IPS-NIHi11 (cell line): ENCODE measurements at places on chromosomes 7 and 10.

- DNase-seq = no peak
Measured at GRCh38 chr10:30476511-30477155, 42.6 kb downstream of the MAP3K8 start.

DNA sequence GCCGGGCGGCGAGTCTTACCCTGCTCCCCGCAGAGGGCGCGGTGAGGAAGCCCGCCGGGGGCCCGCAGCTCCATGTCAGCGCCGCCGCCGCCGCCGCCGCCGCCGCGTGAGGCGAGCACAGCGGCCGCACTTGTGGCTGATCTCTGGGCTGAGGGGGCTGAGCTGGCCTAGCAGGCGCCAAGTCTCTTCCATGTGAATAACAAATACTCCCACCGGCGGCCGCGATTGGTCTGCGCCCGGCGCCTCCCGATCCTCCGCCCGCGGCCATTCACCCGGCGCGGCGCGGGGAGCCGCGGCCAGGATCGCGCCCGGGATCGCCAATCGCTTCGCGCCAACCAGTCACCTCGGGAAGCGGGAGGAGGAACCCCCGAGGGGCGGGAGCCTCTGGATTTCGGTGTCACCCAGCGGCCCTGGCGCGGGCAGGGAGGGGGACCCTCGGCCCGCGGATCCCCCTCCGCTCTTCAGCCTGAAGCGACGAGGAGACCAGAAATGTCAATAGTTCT lies at the start of gene GRM8:
GRM8 (minus strand) TSS at position 164 of the 503 bp plus-strand sequence.
- DNase-seq = peak; percentile 87

GRCh38 chr10:53463539-53463938 lies 691.0 kb upstream of the MBL2 start:
- DNase-seq = no peak

DNA sequence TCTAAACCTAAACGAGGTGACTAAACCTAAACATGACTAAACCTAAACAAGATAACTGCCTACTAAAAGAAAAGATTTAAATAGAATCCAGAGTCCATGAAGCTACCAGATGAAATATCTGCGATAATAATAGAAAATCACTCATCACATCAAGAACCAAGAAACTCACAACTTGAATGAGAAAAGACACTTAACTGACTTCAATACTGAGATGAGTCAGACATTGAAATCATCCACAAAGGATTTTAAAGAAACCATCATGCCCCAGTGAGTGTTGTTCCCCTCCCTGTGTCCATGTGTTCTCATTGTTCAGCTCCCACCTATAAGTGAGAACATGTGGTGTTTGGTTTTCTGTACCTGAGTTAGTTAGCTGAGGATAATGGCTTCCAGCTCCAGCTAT lies 416.0 kb downstream of the CALN1 start:
- no peak for DNase-seq

- DNase-seq = peak; percentile 33
Measured at GRCh38 chr10:3180355-3181025, 7.9 kb upstream of the PITRM1 start.

GRCh38 chr7:68438016-68438415 lies 1160.3 kb upstream of the AUTS2 start:
- DNase-seq = no peak

- peak; percentile 83 for DNase-seq
Measured at GRCh38 chr10:11270135-11270857, 252.6 kb downstream of the CELF2 start.

DNA sequence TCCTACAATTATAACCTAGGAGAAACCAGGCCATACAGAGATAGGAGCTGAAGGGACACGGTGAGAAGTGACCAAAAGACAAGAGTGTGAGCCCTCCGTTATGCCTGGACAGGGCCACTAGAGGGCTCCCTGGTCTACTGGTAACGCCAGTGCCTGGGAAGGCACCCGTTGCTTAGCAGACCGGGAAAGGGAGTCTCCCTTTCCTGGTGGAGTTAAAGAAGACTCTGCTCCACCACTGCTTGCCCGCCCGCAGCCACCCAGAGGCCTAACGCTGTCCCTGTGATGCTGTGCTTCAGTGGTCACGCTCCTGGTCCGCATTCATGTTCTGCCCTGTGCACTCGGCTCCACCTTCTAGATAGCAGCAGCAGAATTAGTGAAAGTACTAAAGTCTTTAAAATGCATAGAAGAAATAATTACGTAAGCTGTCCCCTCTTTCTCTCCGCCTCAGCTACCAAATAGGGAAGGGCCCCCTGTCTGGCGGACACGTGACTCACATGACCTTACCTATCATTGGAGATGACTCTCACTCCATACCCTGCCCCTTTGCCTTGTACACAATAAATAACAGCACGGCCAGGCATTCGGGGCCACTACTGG lies 34.8 kb downstream of the GRID2IP start:
- DNase-seq = peak; percentile 78

DNA sequence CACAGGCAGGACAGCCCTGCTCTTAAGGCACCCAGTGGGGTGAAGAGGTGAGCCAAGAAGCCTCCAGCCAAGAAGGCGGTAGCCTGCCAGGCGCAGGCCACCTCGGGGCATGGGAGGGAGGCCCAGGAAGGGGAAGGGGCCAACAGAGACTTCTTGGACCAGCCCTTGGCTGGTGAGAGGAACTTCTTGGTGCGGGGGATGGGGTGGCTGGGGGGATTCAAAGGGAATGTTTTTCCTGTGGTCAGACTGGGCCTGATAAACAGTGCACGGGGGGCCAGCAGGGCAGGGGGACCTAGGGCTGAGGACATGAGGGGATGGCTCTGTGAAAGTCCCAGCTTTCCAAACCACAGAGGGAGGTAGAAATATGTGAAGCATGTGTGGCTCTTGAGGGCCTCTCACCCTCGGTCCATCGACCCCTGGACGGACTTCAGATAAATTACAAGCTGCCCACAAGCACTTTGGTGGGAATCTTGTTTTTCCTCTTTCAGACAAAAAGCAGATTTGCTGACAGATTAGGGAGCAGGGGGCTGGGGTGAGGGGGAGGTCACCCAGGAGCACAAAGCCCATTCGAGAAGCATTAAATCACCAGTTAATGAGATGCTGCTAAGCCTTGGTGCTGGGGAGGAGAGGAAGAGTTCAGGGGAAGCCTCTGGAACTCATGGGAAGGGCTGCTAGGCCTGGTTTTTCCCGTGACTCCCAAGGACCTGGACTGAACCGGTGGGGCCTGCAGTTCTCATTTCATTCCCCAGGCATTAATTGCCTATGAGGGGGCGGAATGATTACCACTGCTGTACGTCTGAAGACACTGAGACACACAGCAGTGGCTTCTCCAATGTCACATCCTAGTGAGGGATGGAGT lies 11.3 kb downstream of the CRYGN start:
- DNase-seq = peak; percentile 70

DNA sequence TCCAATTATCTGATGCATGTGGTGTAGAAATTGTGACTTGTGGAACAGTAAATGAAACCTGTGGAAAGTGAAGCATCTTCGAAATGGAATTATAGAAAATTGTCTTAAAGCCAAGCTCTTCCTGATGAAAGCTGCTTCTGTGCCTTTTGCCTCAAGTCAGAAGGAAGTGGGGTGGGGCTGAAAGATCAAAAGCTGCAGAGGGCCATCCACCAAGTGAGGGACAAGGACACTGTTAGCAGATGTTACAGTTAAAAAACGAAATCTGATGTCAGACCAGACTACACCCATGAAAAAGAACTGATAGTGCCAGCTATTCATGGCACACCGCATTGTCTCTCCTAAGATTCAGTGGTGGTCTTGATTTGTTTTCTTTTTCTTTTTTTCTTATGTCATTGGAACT lies 23.8 kb upstream of the WASL start:
- DNase-seq = no peak

GRCh38 chr10:15719899-15720634 lies at the start of gene ITGA8:
ITGA8 (minus strand) TSS chr10:15719922; CDS start chr10:15719771, 151 bp downstream.
- peak; percentile 66 for DNase-seq

- DNase-seq = no peak
Measured at GRCh38 chr7:76505168-76506080, 4.9 kb upstream of the UPK3B start.

DNA sequence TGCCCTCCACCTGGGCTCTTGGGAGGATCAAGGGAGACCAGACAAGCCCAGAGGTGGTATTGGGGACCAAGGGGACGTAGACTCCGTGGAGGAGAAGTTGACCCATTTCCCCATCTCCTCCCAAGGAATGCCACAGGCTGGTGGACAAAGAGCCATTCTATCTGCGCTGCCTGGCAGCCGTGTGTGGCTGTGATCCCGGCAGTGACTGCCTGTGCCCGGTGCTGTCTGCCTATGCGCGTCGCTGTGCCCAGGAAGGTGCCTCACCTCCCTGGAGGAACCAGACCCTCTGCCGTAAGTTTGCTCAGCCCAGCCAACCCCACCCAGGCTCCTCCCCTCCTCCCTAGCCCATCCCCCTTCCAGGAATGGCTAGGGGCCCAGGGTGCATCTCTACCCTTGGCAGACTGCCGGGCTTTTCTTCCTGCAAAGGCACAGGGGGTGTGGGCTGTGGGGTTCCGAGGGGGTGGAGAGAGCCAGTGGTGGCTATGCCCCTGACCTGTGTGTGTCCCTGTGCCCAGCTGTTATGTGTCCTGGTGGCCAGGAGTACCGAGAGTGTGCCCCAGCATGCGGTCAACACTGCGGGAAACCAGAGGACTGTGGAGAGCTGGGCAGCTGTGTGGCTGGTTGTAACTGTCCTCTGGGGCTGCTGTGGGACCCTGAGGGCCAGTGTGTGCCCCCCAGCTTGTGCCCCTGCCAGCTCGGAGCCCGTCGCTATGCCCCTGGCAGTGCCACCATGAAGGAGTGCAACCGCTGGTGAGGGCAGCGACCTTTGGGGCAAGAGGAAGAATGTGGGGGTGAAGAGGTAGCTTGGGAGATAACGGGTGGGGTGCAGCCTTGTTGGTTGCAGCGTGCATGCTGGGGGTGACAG lies 10.2 kb upstream of the ZNF467 start:
- peak; percentile 66 for DNase-seq

- no peak for DNase-seq
Measured at GRCh38 chr7:138563808-138564207, 103.7 kb downstream of the TRIM24 start.

DNA sequence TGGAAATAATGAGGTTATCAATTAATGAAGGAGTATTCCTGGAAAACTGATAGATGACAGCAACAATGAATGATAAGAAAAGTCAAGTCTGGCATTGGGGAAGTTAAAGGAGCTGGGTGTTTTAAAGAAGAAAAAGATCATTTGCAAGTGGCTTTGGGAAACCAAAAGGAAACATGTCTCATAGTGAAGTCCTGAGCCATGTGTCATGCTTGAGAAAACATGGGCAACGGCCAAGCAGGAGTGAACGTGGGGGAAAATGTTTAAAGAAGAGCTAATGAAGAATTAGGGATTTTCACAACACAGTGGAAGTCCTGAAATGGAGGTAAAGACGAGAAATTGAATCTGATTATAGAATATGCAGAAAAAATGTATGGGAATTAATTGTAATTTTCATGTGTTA lies 1383.2 kb upstream of the CELF2 start:
- DNase-seq = no peak

DNA sequence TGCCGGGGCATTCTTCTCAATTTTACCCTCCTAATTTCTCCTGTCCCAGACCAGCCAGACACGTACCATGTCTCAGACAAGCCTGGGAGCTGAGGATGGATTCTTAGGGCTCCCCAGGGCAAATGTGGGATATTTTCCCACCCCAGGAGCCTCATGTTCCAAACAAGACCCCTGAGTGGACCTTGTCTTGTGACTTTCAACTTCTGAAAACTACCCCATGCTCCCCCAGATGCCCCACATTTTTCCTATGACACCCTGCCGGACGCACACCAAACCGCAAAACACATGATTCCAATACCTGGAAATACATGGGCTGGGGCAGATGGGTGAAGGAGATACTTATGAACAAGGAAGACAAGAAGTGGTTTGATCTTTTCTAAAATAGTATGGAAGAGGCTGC lies 874 bp downstream of the GIMAP5 start:
- DNase-seq = no peak

DNA sequence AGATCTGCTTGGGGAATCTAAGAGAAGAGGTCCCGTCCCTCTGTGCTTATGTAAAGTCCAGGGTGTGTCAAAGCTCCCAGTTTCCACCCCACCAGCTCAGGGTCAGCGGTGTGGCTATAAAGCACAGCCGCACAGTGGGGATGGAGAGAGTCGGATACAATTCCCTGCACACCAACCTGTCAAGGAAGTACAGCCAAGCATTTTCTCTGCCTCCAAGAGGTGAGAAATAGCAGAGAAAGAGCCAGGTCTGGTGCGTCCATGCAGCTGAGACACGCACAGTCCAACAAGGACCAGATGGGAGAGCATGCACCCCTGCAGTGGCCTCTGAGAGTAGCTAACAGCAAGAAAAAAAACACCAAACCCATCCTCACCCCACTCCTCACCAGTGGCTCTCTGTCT lies 61.3 kb upstream of the WAC start:
- DNase-seq = no peak

- DNase-seq = no peak
Measured at GRCh38 chr7:107693396-107693795, 32.8 kb downstream of the SLC26A4 start.

GRCh38 chr10:81026591-81026990 lies 488.9 kb downstream of the SH2D4B start:
- no peak for DNase-seq
